ENCODE measurements at places on chromosomes 11 and 22.

- no peak for DNase-seq
Observed at GRCh38 chr11:130614591-130614990, 166.1 kb downstream of the ADAMTS15 start.

DNA sequence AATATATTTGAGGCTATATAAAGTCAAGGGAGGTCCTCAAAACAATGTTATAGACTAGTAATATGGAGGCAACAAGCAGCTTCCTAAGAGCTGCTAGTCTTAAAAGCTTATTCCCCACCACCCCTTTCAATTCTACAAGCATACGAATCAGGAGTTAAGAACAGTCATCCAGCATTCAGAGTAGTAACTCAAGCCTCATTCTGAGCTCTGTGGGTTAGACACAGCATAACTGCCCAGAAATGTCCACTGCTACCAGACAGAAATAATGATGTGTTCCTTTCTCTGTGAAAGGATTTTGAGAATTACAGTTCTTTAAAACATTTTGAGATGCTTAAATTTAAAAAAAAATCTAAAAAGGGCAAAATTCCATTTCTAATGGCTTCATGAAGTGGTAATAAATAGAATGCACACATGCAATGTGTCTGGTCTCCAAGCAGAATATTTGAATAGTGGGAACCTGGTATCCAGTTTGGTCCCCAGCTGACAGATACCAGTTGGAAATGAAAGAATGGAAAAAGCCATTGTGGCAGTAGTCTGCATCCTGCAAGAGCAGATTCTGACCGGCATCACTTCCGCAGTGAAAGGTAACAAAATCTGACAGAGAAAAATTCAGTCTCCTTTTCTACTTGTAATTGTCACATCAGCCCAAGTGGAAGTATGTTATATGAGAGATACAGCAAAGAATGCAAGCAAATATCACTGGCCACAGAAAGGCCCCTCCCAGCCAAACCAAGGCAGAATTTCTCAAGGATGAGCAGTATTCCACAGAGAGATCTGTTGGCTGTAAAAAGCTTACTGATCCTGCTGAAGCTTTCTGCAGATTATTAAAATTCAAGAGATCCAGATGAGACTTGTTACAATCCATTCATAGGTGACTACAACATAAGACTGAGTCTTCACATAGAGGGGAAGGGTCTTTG lies 310.8 kb upstream of the PITPNB start:
- no peak for DNase-seq

- DNase-seq = no peak
Observed at GRCh38 chr11:58597486-58598144, 18.8 kb downstream of the ZFP91 start.

DNA sequence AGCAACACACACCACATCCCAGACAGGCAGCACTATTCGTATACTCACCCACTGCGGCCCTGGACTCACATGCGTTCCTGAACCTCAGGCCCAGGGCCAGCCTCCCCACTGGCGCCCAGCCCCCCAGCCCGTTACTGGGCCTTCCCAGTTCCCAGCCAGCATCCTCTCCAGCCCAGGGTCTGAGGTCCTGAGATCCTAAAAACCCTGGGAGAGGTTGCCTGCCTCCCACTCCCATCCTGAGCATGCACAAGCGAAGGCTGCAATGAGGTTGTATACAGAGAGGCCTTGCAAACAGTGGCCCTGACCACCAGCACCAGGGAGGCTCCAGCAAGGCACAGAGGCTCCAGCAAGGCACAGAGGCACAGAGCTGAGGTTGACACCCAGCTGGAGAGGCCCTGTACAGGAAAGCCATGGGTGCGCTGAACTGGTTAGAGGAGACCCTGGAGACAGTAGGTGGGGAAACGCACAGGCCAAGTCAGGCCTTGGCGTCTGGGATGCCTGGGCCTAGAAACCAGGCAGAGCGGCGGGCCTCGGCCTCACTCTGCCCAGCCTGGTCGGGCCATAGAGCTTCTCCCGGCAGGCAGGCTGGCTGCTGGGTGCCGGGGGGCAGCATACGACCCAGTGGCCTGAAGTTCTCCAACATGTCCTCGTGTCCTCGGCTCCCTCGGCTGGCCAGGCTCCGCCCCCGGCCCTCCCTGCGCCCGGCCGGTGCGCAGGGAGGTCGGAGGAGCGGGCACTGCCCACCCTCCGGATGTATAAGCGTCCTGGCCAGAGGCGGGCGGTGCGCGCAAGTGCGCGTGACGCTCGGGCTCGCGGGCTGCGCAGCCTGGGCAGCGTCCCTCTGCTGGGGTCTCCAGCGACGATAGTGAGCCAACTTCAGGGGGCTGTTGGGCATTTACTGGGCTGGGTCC lies 2.3 kb upstream of the TBX1 start:
- no peak for DNase-seq
